Gastrocnemius medialis (tissue), 4 donors: ENCODE measurements at places on chromosomes 1 and 21. TPM values are rescaled to one million over a fixed set of nuclear protein-coding genes. Genes with fewer than 3 reads are reported as not detected.

KPNA6 gene
- 67.3 TPM for total RNA-seq

FCGR1A gene
- 2.5 TPM for total RNA-seq

SEMA6C gene
- 99.4 TPM for total RNA-seq

PDPN gene
- total RNA-seq, result 42.5 TPM

SPAG17 gene
- not detected for total RNA-seq

F11R gene
- total RNA-seq, result 6.0 TPM

GRCh38 chr1:208907790-208908189, 663.6 kb upstream of the PLXNA2 start:
- DNase-seq, result no peak

DNA sequence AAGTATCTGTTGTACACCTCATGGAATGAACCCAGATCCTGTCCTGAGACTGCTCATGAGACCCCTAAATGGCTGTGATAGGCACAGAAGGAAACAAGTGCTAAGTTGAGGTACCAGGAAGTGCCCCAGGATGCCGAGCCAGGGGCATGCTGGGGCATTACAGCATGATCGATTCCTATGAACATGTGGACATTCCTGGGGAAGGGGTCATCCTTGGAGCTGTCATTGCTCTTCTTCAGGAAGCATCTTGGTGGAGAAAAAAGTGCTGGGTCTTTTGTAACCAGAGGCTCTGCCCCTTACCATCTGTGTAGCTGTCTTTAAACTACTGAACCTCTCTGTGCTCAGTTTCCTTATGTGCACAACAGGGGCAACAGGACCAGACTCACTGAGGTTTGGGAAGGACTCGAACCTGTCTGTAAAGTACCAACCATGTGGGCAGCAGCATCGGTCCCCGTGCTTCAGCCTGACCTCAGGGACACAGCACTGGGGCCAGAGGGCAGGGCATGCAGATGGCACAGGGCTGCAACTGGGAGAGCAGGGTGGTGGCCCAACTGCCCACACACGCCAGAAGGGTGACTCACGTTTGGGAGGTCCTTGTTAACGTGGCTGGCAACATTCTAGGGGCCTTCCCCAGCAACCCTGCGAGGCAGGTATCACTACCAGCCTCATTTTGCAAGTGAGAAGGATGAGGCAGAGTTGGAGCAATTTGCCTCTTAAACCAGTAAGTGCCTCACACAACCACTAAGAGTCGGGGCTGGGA, 142.3 kb upstream of the EDN2 start:
- no peak for DNase-seq

DNA sequence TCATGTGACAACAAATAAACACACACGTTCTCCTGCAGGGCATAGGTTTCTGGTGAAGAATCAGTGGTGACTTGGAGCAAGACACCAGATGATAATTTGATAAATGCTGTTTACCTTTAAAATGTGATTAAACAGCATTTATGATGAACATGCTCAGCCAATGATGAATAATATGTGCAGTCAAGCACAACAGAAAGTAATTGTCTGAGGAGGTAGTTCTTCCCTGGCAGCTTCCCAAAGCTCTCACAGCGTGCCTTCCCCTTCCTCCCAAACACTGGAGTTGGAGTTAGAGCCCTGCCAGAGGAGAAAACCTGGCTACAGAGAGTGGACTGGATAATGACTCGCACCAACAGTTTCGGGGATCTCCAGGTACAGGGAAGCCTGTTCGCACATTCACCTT, 463.5 kb downstream of the SMYD3 start:
- DNase-seq, result no peak

DNA sequence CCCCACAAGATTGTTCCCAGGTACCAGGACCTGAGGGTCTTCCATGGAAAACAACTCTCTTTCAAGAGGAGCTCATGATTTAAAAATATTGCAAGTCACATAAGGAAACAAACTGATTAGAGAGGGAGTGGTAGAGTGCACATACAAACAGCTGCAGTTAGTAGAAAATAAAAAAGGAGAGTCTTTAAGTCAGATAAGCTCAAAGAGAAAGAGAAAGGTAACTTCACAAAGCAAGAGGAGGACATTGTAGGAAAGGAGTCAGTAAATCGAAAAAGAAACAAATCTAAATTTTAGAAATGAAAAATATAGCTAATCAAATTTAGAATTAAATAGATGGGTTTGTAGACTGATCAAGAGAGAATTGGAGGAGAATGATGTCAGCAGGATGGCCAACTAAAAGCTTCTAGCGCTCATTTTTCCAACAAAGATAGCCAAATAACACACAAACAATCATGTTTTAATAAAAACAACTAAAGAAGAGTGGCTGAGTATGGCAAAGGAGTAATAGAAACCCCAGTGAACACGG, 86.1 kb upstream of the CD53 start:
- no peak for DNase-seq

DNA sequence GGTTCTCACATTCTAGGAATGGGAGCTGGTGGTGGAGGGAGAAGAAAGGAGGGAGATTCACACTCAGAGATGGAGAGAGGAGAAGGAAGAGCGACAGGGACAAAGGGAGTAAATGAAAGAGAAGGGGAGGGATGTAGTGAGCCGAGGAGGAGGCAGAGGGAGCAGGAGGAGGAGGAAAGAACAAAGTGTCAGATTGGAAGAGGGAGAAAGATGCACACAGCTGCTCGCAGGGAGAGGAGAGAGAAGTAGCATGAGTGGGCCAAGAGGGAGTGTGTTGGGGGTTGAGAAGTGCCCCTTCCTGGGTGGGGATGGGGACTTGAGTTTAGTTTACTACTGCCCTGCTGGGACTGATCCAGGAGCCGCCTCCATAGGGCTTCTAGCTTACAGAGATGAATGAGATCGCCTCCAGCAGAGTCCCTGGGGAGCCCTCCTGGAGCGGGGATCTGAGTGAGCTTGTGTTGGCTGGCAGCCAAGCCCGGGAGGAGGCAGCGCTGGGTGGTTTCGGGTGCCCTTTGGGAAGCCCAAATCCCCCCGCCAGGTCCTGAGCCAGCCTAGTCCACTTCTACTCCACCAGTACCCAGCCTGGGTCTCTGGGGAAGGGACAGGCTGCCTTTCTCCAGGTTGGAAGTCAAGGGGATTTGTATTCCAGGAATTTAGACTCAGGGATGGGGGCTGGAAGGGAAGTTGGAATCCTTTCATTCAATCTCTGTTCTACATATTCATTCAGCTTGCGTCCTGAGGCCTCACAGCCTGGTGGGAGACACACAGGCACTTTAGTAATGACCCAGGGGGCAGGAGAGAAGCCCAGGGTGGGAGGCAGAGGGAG, 20.9 kb downstream of the PTPRU start:
- no peak for DNase-seq

GRCh38 chr1:180262628-180263488, 32.8 kb downstream of the LHX4 start:
- no peak for DNase-seq

GRCh38 chr1:51331206-51332100, 1.1 kb upstream of the TTC39A start:
- DNase-seq, result peak; percentile 54

GRCh38 chr1:14843525-14843924, 245.0 kb downstream of the KAZN start:
- DNase-seq, result no peak

GRCh38 chr1:25343872-25344271, 5.7 kb downstream of the TMEM50A start:
- peak; percentile 26 for DNase-seq
